ENCODE measurements at places on chromosomes 5 and 9.

DNA sequence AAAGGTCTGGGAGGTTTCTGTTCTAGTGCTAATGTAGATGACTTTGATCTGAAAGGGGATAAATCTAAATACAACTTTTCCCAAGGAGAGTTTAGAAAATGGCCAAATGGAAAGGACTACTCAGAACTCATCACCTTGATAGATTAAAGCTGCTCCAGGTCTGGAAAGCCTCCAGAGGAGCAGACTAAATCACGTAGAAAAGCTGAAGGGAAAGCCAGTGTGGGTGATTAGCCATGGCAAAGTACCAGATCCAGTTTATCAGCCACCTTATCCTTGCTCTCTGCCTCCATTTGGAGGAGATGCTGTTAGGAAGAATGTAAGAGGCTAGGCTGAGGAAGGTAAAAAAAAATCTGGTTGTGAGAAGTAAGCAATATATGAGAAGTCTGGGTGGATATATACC lies 120.7 kb upstream of the RAI14 start:
- DNase-seq = no peak

DNA sequence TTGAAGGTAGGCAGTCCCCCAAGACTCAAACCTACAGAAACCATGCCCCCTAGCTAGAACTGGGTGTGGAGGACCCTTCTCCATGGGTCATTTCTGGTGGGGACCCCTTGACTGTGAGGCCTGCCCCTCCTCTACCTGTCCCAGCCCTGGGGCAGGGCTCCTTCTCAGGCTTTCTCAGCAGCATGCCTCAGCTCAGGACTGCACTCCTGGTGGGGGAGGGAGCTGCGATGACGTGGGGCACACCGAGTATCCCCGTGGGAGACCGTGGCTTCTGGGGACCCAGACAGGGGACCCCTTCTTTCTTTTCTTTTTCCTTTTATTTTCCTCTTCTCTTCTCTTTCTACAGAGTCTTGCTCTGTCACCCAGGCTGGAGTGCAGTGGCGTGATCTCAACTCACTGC lies 27.0 kb upstream of the PITX1 start:
- no peak for DNase-seq

DNA sequence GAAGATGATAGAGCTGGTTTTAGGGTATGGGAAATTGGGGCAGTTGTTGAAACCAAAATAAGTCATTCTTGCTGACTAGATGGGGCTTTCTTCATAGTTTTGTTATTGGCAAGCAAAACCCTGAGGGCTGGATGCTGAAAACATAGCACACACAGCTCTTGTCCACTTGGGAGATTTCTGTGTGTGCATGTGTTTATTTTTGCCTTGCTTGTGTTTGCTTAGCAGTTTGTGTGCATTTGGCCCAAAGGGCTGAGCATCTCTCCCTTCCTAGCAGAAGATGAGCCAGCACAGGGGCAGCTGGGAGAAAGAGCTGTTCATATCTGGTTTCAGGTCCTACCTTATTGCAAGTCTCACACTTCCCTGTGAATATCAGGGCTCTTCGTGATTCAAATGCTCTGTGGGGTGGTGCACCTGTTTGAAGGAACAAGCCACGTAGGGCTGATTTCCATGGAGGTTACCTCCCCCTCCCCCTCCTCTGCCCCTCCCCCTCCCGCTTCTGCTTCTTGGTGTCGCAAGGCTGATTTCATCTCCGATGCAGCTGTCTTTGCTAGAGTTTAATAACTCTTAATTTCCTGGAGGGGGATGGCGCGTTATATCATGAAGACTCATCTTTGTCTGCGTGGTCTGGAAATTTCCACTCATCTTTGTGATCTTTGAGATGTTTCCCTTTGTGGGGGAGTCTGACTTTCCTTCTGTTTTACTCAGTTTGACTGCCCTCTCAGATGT lies 296.5 kb downstream of the ARHGAP26 start:
- DNase-seq = no peak

- no peak for DNase-seq
Observed at GRCh38 chr5:93599399-93600120, 16.5 kb downstream of the NR2F1 start.

- DNase-seq = no peak
Observed at GRCh38 chr5:53928641-53929040, 368.2 kb downstream of the NDUFS4 start.

DNA sequence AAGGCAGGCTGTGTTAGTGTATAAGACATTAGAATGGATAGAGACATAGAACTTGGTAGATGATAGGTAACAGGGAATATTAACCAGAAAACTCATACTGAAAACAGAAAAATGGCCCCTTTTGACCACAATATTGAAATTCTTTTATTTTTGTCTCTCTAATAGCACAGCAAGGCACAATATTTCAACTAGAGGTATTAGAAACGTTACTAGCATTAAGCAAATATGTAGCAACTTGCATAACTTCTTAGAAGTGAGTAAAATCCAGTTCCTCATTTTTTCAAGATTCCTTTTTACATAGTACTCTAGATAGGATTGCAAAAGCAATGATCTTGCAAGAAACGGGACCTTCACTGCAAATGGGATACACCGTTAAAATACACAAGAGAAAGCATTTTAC lies 102.7 kb upstream of the VCAN start:
- DNase-seq = peak; percentile 5

DNA sequence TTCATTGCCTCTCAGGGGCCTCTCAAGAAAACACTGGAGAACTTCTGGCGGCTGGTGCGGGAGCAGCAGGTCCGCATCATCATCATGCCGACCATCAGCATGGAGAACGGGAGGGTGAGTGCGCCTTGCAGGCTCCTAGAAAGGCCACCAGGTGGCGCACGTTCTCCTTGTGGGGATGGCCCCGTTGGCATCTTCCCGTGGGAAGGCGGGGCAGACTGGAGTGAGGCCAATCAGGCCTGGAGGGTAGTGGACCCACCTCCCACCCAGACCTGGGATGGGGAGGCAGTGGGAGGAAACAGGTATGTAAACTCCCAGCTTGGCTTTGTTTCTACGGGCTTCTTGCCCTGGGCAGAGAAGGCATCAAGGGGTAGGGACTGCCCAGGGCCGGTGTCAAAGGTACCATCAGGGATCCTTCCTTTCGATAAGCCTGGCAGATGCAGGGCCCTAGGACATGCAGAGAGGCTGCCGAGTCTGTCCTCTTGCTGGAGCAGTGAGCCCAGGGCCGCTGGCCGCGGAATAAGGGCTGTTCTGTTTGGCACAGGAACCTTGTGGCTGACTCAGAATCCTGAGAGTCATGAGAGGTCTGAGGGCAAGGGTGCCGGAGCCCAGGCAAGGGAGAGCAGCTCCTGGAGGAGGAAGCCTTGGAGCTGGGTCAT lies 18.9 kb upstream of the SPTLC1 start:
- peak; percentile 76 for DNase-seq

GRCh38 chr9:3191715-3192114 lies 334.1 kb downstream of the RFX3 start:
- DNase-seq = no peak

GRCh38 chr9:76486151-76486550 lies 27.2 kb downstream of the GCNT1 start:
- no peak for DNase-seq

DNA sequence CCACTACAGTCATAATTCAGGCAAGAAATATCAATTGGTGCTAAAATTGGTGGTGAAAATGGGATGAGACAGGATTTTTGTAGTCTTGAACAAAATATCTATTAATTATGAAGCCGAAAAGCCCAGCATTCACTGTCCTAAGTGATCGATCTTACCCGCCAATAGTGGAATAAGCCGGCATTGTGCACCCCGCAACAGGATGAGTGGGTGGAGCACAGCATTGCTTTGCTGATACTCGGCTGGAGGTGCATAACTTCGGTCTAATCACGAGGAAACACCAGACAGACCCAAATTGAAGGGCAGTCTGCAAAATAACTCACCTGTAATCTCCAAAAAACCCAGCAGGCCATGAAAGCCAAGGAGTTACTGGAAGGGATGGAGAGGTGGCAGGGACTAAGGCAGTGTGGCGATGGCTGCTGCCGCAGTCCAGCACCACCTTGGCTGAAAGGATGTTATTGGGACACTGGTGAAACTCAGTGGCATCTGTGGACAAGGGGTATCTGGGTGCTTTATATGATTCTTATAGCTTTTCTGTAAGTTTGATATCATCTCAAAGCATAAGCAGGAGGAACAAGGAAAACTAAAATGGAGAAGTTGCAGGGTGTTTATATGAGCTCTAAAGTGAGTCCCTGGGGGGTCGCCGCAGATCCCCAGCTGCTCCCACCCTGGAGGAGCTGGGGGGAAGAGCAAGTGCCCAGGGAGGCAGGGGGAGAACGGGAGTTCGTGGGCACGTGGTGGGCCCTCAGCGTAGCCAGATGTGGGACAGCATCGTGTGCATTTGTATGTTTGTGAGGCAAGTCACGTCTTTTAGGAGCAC lies 45.2 kb downstream of the AHRR start:
- DNase-seq = no peak

GRCh38 chr9:128550770-128551656 lies 1.4 kb upstream of the SPTAN1 start:
- DNase-seq = no peak

GRCh38 chr9:8389531-8389930 lies 590.0 kb upstream of the DMAC1 start:
- no peak for DNase-seq

DNA sequence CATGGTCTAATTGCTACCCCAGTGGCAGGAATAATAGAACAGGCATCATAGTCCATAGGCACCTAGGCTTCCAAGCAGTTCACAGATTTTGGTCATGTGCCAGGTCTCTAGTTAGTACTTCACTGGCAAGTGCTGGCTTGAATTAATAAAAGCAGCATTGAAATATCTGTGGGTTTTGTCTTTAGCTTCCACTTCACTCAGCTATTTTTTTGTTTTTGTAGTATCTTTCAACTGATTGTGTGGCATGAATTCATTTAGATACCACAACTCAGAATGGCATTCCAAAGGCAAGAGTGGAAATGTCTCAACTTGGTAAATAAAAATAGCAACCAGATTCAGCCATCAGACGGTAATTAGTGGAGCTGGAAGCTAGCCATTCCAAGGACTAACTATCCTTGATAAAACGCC lies 27.9 kb upstream of the ITGA2 start:
- DNase-seq = no peak

- DNase-seq = no peak
Observed at GRCh38 chr9:117365438-117365837, 49.4 kb downstream of the ASTN2 start.

DNA sequence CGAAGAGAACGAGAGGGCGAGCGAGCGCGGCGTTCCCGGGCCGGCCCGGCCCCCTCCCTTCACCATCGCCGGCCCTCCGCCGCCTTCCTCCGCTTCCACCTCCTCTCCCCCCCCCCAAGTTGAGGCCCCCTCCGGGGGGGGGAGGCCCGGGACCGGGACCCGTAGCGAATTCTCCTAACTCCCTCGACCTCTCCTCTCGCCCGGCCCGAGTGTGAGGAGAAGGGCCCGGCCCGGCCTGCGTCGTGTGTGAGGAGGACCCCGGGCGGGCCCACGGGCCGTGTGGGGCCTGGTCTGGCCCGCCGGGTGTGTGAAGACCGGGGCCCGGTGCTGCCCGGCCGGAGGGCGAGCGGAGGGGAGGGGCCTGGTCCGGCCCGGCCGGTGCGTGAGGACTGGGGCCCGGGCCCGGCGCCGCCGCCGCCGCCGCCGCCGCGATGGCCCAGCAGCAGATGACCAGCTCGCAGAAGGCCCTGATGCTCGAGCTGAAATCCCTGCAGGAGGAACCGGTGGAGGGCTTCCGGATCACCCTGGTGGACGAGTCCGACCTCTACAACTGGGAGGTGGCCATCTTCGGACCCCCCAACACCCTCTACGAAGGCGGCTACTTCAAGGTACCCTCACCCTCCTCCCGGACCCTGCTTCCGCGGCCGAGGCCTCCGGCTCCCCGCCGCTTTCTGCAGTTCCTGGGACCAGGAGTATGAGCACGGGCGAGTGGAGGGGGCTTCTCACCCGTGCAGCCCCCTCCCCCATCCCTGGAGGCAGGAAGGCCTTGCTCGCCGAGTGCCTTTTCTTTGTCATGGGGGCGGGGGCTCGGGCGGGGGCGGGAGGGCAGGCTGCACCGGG lies 587 bp downstream of the UBE2R2 start:
- peak; percentile 52 for DNase-seq

GRCh38 chr5:43997647-43998272 lies 391.5 kb downstream of the FGF10 start:
- no peak for DNase-seq

- no peak for DNase-seq
Observed at GRCh38 chr5:38263983-38264382, 5.6 kb downstream of the EGFLAM start.

- no peak for DNase-seq
Observed at GRCh38 chr5:137754961-137755762, 999 bp upstream of the HNRNPA0 start.

DNA sequence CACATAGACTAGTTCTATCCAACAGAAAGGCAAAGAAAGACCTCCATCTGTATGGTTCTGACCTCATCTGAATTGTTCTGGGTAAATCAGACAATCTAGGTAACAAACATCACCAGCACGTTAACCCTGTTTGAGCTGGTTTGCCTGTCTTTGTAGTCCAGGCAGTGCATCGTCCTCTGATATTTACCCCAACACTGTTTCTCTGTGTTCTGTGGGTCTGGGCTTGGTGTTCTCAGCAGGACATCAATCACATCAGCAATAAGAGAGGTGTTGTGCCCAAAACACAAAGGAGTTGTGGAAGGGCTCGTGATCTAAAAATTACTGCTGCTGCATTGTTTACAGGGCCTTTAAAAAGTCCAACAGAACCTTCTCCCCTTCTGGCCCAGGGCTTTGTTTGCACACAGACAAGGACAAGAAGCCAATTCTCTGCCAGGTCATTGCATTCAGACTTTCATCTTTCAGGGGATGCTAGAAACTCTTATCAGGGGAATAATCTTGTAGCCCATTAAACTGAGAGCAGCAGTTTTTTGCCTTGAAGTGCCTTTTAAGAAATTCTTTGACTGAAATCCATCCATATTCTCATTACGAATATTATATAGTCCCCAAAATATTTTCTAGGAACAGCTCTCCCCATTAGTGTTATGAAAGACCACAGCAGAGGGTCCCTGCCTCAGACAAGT lies 30.5 kb upstream of the MAP1B start:
- no peak for DNase-seq

- DNase-seq = no peak
Observed at GRCh38 chr9:72480921-72481320, 40.5 kb upstream of the TMC1 start.

GRCh38 chr5:80194468-80194867 lies 61.4 kb downstream of the SERINC5 start:
- DNase-seq = no peak

GRCh38 chr5:170070556-170071412 lies 34.9 kb upstream of the FOXI1 start:
- DNase-seq = no peak

DNA sequence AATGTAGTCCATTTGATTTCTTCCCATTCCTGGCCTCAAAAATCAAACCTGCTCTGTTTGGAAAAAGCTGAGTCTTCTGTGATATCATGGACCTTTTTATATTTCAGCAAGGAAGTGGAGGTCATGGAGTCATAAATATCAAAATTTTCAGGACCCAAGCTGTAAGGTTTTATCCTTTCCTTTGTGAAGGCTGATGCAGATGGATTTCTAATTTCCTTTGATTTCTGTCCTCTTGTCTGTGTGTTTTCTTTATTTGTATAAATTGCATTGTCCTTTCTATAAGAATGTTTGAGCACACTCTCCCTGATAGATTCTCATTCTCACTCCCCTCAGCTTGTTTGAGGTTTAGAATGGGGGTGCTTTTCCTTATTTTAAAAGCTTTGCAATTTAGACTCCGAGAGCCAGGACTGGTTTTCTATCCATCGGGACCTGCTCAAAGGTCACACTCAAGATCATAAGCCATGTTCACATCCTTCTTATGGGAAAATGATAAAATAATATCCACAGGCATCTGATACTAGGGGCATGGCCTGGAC lies 127.4 kb upstream of the TMEM161B start:
- no peak for DNase-seq

- DNase-seq = no peak
Observed at GRCh38 chr9:87529671-87530070, 32.0 kb downstream of the DAPK1 start.

Data from CD4-positive, alpha-beta T cell treated with Interleukin-21 for 1 hour (primary cell).